ENCODE measurements at places on chromosomes 1 and 21.
A peak's percentile ranks its signal among the peaks of the same experiment; 100 is the strongest.

DNA sequence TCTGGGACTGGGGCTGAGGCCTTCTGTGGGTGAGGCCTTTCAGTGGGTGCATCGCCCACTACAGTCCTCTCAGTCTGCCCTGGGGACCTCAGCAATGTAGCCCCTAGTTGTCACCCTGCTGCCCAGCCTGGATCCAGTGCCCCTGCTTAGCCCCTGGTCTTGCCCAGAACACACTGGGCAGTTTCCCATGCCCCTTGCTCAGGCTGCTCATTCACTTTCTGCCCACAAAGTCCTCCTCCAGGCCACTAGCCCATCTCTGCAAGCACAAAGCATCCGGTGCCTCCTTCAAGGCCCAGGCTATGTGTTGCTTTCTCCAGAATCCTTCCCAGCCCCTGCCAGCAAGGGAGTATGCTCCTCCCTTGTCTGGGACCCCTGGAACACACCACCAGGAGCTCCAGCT lies 5.4 kb upstream of the ADORA1 start:
- no peak for DNase-seq

- no peak for DNase-seq
Observed at GRCh38 chr1:25193229-25193628, 39.1 kb downstream of the SYF2 start.

GRCh38 chr1:112938210-112938609 lies 17.8 kb downstream of the SLC16A1 start:
- no peak for DNase-seq

DNA sequence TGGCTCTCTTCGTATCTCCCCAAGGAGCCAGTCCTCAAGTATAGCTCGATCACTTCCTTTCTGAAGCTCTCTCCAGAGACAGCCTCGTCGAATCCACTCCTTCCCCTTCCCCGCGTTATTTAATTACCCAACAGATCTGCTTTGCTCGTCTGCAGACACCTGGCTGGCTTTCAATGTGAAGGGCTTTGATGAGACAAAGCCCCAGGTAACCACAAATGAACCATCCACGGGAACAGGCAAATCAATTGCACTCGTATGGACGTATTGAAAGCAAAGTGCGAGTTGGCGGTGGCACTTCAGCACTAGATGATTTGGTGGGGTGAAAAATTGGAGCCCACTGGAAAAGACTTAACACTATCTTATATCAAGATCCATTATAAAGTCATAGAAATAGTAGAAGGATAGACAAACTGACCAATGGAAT lies 364 bp upstream of the BCAR3 start:
- no peak for DNase-seq

- DNase-seq, result no peak
Observed at GRCh38 chr21:35987475-35987874, 72.9 kb downstream of the SETD4 start.

- peak; percentile 84 for DNase-seq
Observed at GRCh38 chr1:36304521-36304920, 1.6 kb upstream of the SH3D21 start.

- peak; percentile 15 for DNase-seq
Observed at GRCh38 chr1:8818325-8818775, 910 bp upstream of the RERE start.

DNA sequence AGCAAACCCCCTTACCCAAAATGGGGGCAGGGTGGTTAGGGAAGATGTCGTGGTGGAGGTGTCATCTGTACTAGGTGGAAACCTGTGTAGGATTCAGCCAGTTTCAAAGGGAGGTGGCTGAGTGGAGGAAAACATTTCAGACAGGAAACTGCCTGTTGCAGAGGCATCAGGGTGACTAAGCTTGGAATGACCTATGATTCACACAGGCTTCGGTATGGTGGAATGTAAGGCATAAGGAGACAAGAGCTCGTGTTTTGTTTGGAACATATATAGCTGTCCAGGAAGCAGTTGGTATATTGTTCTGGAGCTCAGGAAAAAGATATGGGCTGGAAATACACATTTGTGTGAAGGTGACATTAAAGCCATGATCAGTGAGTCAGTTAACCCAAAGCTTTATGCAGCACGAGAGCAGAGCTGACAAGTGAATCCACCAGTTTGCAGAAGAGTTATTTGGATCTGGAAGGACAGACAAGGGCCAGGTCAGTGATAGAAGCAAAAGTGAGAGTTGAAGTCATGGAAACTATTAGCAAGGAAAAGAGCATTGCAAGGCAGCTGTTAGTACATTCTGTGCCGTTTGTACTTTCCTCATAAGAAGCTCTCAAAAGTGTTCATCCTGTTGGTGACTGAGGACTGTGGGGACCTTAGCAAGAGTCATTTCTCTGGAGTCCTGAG lies 12.2 kb downstream of the UTP25 start:
- peak; percentile 69 for DNase-seq

DNA sequence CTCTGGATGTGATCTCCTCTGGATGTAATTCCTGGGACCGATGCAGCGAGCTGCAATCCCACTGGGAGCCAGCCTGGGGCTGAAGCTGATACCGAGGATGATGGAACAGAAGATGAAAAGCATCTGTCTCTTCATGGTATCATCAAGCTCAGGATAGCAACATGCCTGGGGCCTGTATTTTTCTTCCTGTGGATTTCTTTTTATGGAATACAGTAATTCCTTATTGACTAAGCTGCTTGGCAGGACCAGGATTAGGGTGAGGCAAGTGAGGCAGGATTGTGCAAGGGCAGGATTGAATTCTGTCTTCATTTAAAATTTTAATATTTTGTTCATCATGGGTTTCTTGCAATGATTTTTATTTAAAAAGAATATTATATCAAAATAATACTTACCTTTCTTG lies 86.6 kb downstream of the SLC25A24 start:
- DNase-seq, result no peak

DNA sequence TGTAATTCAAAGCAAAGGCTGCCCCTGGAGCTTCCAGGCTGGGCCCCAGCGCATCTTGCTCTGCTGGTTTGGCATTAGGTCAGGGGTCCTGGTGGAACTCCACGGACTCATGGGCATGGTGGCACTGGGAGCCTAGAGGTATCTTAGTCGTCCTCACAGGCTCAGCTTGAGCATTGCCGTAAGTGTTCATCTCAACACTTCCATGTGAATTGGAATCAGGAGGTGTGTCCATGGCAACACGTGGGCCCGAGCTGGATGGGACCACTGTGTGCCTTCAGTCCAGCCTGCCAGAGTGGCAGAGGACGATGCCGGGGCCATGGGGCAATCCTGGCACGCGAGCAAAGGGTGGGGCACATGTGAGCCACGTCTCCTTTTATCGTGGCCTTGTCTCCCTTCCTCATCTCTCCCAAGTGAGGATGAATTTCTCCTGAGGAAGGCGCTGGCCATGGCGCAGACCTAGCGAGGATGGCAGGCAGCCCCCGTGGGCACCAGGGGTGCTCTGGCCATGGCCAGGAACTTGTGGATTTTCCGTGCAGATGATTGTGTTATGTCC lies 47.0 kb downstream of the AGPAT3 start:
- DNase-seq, result no peak

- no peak for DNase-seq
Observed at GRCh38 chr21:42705346-42705745, 51.9 kb downstream of the PDE9A start.

DNA sequence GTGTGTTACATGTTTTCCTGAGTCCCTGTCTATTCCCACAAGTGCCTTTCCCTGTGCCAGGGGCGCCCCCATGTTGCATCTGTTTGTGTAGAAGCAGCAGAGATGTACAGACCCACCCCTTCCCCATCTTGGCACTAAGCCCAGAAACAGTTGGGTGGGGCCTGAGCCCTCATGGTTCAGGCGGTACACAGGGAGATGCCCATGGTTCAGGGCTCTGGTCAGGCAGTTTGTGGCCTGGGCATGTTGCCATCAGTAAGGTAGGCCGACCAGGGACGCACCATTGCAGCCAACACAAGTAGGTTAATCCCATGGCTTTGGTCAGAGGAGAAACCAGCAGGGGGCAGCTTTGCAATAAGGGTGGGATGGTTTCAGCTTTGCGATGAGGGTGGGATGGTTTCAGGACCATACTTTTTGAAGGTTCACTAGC lies 914 bp upstream of the ADGRB2 start:
- DNase-seq, result peak; percentile 24

GRCh38 chr1:221069178-221069903 lies 190.1 kb downstream of the HLX start:
- DNase-seq, result peak; percentile 95

DNA sequence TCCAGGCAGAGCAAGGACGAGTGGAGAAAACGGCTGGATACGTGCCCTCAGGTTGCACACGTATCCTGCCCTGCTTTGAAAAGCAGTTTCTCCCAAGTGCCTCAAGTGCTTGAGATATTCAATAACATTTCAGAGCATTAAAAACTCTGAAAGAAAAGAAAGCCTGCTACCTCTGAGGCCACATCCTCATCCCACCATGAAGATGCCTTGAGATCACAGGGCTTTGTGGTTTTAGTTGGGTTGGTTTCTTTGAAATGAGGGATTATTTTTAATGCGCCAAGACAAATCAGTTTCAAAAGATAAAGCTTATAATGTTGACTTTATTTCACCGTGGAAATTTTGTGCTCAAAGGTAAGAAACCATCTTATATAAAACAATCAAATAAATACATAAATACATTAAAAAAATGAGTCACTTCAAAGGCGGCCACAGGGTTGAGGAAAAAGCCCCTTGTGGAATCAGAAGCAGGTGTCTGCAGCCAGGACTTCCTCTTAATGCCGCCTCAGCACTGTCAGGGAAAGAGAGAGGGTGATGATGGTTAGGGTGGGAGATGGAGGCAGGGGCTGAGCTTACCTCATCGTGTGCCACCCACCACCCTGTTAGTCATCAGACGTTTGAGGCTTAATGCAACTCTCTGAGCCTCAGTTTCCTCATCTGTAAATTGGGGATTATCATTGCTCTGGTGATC lies 1.4 kb downstream of the NPPB start:
- DNase-seq, result no peak

GRCh38 chr1:61370913-61371279 lies 288.5 kb downstream of the NFIA start:
- no peak for DNase-seq

GRCh38 chr1:95941121-95941798 lies 707.2 kb downstream of the RWDD3 start:
- no peak for DNase-seq

- DNase-seq, result no peak
Observed at GRCh38 chr1:155026588-155026987, 7.0 kb downstream of the DCST2 start.

GRCh38 chr1:231803353-231803752 lies 176.8 kb downstream of the DISC1 start:
- DNase-seq, result peak; percentile 95

- DNase-seq, result no peak
Observed at GRCh38 chr1:4261327-4261726, 361.3 kb upstream of the C1orf174 start.

GRCh38 chr21:42991992-42992740 lies 17.8 kb downstream of the PKNOX1 start:
- DNase-seq, result no peak

- DNase-seq, result no peak
Observed at GRCh38 chr1:198370996-198371395, 169.5 kb downstream of the ATP6V1G3 start.

All from inflammatory macrophage (primary cell).